Retina (tissue), 1 donor: ENCODE measurements at places on chromosomes 4 and X.
A peak's percentile ranks its signal among the peaks of the same experiment; 100 is the strongest.

- no peak for DNase-seq
Measured at GRCh38 chr4:1399508-1400190, 6.6 kb downstream of the NKX1-1 start.

GRCh38 chr4:54189140-54189539 is 40.0 kb upstream of the PDGFRA start:
- DNase-seq, result no peak

GRCh38 chrX:131828482-131828881 is 194.6 kb upstream of the STK26 start:
- DNase-seq, result no peak

- DNase-seq, result no peak
Measured at GRCh38 chr4:6271206-6271605, 1.6 kb downstream of the WFS1 start.

DNA sequence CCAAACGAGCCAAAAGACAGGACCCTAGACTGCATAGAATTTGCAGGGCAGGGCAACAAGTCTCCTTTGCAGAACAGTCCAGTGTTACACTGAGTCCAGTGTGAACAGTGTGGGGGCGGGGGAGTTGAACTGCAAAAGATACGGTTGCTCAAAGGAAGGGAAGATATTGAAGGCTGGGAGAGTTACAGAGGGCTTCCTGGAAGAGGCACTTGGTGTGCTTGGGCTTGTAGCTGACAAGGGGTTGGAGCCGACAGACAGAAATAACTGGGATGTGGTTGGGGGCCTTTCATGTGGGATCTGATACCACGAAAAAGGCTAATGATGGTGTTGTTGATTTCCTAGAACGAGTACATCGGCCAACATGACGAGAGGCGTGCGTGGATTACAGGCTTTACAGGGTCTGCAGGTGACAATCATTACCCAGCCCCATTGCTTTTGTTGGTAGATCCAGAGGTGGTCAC is 6.1 kb downstream of the XPNPEP2 start:
- DNase-seq, result no peak

- DNase-seq, result no peak
Measured at GRCh38 chrX:15013461-15013860, 140.2 kb downstream of the MOSPD2 start.

GRCh38 chrX:30935985-30936384 is 46.9 kb upstream of the TAB3 start:
- DNase-seq, result peak; percentile 2

- DNase-seq, result no peak
Measured at GRCh38 chrX:121000589-121000988, 15.0 kb upstream of the CT47A1 start.

GRCh38 chr4:786074-786741 is 39.7 kb downstream of the CPLX1 start:
- DNase-seq, result no peak

- no peak for DNase-seq
Measured at GRCh38 chrX:56503941-56504673, 59.3 kb upstream of the UBQLN2 start.
